ENCODE measurements at places on chromosomes 12 and 14. TPM values are rescaled to one million over a fixed set of nuclear protein-coding genes. Genes with fewer than 3 reads are reported as not detected.

Gene PHC1
- 22.3 TPM for total RNA-seq

Gene PRKD1
- total RNA-seq = 40.5 TPM

Gene NXPH4
- total RNA-seq = 49.1 TPM

Gene RFX4
- total RNA-seq = not detected

Gene TMCC3
- total RNA-seq = 0.53 TPM

Measured in smooth muscle cell of the pulmonary artery (primary cell).